ENCODE measurements at places on chromosomes 11 and 22.

DNA sequence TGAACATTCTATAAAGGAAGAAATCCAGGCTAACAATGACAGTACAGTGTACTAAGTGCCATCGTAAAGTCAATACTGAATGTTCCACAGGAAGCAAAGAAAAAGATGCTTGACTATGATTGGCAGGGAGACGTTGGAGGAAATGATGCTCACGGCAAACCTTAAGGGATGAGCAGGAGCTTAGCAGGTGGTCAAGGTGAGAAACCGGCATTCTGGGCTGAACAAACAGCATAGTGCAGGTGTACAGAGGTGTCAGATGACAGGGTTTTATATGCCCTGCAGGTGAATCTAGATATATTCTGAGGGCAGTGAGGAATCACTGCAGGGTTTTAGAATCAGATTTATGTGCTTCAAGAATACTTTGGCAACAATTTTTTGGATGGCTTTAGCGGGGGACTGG is 85.3 kb upstream of the HEPHL1 start:
- no peak for DNase-seq

DNA sequence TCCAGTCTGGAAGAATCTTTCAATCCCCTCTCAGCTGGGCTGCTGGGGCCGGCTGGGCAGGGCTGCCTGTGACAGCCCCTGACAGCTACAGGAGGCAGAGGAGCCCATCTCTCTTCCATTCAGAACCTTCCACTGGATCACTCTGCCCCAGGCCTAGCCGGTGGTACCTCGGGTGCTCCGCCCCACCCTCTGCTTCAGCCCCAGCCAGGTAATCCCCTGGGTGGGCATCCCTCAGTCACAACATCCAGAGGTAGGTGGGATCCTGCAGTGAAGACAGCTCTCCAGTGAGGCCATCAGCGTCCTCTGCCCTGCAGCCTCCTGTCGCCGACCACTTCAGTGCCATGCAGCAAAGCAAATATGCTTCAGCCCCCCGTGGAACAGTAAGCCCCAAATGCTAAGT is 223.7 kb downstream of the DSCAML1 start:
- no peak for DNase-seq

GRCh38 chr22:48445113-48445827 is 1382.4 kb downstream of the BRD1 start:
- no peak for DNase-seq

- no peak for DNase-seq
Measured at GRCh38 chr11:105612771-105613170, 2.9 kb downstream of the GRIA4 start.

- DNase-seq, result no peak
Measured at GRCh38 chr11:2865922-2866577, 19.5 kb downstream of the CDKN1C start.

DNA sequence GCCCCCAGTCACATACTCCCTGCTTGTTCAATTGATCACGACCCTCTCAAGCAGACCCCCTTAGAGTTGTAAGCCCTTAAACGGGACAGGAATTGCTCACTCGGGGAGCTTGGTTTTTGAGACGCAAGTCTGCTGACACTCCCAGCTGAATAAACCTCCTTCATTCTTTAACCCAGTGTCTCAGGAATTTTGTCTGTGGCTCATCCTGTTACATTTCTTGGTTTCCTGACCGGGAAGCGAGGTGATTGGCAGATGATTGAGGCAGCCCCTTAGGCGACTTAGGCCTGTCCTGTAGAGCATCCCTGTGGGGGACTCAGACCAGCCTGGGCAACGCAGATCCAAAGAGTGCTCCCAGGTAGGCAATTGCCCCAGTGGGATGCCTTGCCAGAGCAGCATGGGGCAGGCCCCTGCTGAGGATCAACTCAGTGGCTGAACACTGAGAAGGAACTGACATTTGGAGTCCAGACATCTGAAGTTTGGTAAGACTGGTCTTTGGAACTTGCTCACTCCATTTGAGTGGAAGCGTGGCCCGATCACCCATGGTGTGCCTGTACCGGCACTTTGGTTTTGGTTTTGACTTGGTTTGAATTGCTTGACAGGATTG is 51.5 kb downstream of the NEU3 start:
- no peak for DNase-seq

- no peak for DNase-seq
Measured at GRCh38 chr11:35419184-35419829, at the start of gene SLC1A2. Gene SLC1A2 (minus strand): TSS chr11:35419558. CDS start chr11:35418966, 592 bp downstream.

DNA sequence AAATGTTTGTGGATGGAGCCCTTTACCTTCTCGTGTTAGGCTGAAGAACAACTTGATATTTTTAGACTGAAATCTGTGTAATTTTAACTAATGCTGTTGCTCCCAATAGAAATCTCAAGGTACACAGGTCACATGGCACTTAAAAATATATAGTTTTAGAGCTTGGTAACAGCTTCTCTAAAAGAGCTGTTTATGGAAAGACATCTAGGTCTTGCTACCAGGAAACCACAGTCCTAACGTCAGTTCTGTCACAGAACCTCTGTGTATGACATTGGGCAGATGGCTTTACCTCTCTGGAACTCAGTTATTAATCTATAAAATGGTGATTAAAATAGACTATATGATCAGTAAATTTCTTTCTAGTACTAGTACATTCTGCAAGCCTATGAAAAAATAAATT is 35.4 kb downstream of the PAK1 start:
- no peak for DNase-seq

- no peak for DNase-seq
Measured at GRCh38 chr11:133115099-133115498, 417.2 kb downstream of the OPCML start.

GRCh38 chr11:65422633-65423515 is at the start of gene NEAT1:
Gene NEAT1 (plus strand): TSS chr11:65422798.
- DNase-seq, result peak; percentile 93

DNA sequence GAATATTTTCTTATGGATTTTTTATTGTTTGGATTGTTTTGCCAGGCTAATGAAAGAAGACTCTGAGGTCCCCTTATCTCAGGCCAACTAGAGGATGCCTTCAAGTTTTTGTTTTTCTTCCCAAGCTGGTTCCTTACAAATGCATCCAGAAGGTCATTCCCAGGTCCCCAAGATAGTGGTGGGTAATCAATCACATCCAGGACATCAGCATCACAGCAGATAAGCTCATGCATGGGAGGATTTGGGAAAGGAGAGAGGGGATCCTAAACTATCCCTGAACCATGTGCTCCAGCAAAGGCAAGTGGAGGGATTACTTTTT is 20.7 kb downstream of the FZD4 start:
- DNase-seq, result no peak

- DNase-seq, result no peak
Measured at GRCh38 chr11:133823211-133823610, 22.1 kb downstream of the SPATA19 start.

GRCh38 chr11:64564947-64565889 is 25.8 kb upstream of the SLC22A12 start:
- DNase-seq, result no peak

- peak; percentile 35 for DNase-seq
Measured at GRCh38 chr11:61092280-61092766, 10.0 kb upstream of the CD5 start.

- no peak for DNase-seq
Measured at GRCh38 chr11:17150521-17150920, 57.3 kb downstream of the PIK3C2A start.

- no peak for DNase-seq
Measured at GRCh38 chr22:35838855-35839576, 121.3 kb downstream of the APOL5 start.

DNA sequence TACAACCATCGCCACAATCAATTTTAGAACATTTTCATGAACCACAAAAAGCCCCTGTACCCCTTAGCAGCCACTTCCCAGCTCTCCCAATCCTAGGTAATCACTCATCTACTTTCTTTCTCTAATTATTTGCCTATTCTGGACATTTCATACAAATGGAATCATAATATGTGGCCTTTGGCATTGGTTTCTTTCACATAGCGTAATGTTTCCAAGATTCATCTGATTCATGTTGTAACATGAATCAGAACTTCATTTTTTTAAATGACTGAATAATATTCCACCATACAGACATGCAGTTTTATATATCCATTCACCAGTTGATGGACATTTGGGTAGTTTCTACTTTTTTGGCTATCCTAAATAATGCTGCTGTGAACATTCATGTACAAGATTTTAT is 56.2 kb upstream of the RCN1 start:
- no peak for DNase-seq

GRCh38 chr22:43094085-43094484 is 4.9 kb upstream of the TTLL1 start:
- no peak for DNase-seq

DNA sequence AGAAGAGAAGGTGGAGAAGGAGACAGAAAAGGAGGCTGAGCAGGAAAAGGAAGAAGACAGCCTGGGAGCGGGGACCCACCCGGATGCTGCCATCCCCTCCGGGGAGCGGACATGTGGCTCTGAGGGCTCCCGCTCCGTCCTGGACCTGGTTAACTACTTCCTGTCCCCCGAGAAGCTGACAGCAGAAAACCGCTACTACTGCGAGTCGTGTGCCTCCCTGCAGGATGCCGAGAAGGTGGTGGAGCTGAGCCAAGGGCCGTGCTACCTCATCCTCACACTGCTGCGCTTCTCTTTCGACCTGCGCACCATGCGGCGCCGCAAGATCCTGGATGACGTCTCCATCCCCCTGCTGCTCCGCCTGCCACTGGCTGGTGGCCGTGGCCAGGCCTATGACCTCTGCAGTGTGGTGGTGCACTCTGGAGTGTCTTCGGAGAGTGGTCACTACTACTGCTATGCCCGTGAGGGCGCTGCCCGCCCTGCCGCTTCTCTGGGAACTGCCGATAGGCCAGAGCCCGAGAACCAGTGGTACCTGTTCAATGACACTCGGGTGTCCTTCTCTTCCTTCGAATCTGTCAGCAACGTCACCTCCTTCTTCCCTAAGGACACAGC is 21.4 kb downstream of the USP35 start:
- DNase-seq, result no peak

DNA sequence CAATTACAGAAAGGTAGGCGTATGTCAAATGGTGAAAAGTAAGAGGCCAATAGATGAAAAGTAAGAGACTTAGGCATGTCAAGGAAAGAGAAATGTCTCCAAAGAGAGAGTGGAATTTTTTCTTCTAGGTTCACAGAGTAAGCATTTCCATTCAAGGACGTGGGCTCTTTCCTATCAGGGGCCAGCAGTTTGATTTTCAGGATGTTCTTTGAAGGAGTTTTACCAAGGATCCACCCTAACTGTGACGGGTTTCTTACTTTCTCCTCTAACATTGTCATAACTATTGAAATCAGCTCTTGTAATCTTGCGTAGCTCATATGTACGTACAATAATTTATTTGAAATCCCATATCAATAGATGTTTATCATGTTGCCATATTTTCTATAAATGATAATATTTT is 2112.2 kb upstream of the RAG2 start:
- no peak for DNase-seq

GRCh38 chr22:31343235-31344191 is 2.6 kb downstream of the PATZ1 start:
- DNase-seq, result no peak
